NCI-H2171 (cell line): ENCODE measurements at places on chromosomes 11 and 22.

- DNase-seq, result no peak
These were observed 702.4 kb downstream of the NTM start for GRCh38 chr11:132072858-132073211.

GRCh38 chr11:57161351-57161750 lies 20.4 kb upstream of the LRRC55 start:
- DNase-seq, result peak; percentile 53

- no peak for DNase-seq
These were observed 45.6 kb downstream of the C11orf58 start for GRCh38 chr11:16784097-16784496.

DNA sequence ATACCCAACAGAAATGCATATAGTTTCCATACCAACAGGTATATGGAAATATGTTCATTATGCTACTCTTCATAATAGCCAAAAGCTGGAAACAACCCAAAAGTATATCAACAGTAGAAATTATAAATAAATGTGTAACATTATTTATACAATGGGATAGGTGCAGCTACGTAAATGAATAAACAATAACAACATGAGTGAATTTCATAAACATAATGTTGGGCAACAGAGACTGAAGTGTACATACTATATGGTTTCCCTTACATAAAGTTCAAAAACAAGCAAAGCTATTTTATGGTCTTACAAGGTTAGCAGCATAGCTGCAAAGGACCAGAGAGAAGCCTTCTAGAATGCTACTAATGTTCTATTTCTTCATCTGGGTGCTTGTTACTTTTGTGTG lies 305.0 kb downstream of the INSC start:
- no peak for DNase-seq

DNA sequence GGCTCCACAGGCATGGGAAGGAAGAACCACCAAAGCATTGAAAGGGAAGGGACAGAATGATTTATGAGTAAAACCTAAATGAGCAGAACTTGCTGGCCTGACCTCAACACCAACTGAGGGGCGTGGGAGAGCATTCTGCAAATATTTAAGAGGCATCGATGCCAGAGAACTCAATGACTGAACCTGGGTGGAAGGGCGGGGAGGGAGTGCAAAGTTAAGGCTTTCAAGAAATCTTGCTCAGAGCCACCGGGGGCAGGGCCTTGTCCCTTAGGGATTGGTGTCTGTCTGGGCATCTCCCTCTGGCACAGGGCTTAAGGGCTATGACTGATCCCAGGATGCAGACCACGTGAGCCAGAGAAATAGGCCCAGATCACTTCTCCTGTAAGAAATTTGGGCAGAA lies 137.1 kb downstream of the ADAMTS15 start:
- DNase-seq, result no peak

- DNase-seq, result no peak
These were observed 265.4 kb upstream of the ARHGAP20 start for GRCh38 chr11:110977661-110978060.

DNA sequence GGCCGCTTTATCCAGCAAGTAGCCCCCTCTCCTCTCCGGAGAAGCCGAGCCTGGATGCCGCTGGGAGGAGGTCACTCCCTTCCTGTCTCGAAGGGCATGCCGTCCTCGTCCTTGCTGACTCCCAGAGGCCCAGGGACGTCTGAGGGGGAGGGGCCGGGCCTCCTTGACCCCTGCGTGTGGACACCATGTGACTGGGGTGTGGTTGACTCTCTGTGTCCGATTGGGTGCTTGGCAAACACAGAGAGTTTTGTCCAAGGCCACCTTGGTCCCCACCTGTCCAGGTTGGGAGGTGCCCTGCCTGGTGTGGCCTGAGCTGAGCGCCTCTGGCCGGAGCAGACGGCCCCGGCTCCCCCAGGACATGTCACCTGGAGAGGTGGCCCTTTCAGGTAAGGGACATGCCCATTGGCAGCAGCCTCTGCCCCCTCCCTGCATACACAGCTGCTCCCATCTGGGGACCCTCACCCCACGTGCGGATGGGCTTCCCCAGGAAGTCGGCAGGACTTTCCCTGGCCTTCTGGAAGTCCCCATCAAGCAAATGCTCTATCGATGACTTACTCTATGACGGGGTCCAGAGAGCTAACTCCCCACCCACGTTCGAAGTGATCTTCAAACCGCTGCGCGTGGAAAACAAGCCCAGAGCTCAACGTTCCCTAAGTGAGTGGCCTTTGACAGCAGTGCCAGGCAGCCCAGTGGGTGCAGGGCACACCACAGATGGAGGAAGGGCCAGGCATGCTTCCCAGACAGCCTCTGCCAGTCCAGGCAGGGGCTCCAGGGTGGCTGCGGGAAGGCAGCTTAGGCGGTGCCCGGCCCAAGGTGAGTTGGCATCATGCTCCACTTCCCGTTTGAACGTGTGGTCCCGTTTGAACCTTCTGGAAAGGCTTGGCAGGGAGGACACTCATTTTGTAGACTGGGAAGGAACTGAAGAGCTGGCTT lies at the start of gene SMIM38:
SMIM38 (plus strand) TSS at position 634 of the 933 bp plus-strand sequence. CDS start 1,912 bp downstream, outside the sequence.
- no peak for DNase-seq

DNA sequence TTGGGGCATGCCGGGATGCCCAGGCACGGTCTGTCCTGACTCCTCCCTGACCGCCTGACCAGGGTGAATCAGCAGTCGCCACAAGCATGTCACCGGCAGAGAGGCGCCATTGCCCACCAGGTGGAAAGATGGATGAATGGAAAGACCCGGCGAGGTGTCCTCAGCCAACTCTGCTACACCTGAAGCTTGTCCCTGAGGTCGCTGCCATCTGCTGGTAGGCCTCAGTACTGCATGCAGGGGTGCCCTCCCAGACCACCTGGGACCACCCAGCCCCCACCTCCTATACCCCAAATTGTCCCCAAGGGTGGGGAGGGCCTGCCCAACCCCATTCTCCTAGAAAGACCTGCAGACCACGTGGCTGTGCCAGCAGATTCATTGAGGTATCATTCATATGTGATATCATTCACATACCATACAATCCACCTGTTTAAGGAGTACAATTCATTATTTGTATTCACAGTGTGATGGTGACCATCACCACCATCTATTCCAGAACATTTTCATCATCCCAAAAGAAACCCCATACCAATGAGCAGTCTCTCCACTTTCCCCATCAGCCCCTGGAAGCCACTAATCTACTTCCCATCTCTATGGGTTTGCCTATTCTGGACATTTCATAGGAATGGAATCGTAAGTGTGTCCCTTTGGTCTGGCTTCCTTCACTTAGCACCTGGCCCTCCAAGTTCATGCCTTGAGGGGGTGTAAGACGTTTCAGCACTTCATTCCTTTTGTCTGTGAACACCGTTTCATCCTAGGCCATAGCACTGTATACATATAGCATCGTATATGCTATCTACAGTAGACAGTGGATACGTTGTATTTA lies 17.5 kb downstream of the FGF3 start:
- DNase-seq, result no peak

DNA sequence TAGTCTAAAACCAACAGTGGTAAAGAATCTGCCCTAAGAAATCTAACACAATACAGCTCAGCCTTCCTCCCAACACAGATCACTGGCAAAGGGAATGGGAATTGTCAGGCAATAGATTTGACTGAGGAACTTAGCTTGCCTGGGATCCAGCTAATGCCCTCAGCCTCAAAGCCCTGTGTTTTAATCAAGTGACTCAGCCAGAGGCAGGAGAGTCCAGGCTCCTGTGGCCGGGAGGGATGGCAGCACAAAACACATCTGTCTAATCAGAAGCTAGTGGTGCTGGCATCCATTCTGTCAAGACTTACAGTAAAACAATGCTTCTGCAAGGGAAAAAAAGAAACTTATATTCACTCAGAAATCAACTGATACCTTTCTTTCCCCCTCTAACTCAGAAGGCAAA lies 5.6 kb downstream of the SYTL2 start:
- DNase-seq, result no peak
